ENCODE measurements at places on chromosomes 11 and 22.

GRCh38 chr22:45239681-45240051 lies 1.0 kb downstream of the KIAA0930 start:
- DNase-seq = no peak

GRCh38 chr11:67262731-67263675 lies 3.3 kb upstream of the GRK2 start:
- DNase-seq = peak; percentile 26

- no peak for DNase-seq
Measured at GRCh38 chr11:36330411-36330810, 34.3 kb downstream of the PRR5L start.

DNA sequence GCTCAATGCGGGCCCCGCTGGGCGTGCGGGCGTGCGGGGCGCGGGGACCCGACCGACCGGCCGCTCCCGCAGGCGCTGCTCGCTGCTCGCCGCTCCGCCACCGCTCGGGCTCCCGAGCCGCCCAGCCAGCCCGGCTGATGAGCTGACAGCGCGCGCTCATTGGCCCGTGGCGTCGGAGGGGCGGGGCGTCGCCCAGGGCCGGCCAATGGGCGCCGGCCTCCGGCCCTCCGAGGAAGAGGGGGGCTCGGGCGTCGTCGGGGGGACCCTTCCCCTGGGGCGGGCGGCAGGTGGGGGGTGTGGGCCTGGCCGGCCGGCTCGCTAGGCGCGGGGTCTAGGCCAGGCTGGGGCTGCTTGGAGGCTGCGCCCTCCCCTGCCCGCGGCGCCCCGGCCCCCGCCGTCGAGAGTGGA lies at the start of gene SCUBE1:
Gene SCUBE1 (minus strand): TSS at position 111 of the 408 bp plus-strand sequence. CDS start 111 bp downstream, outside the sequence.
- no peak for DNase-seq

DNA sequence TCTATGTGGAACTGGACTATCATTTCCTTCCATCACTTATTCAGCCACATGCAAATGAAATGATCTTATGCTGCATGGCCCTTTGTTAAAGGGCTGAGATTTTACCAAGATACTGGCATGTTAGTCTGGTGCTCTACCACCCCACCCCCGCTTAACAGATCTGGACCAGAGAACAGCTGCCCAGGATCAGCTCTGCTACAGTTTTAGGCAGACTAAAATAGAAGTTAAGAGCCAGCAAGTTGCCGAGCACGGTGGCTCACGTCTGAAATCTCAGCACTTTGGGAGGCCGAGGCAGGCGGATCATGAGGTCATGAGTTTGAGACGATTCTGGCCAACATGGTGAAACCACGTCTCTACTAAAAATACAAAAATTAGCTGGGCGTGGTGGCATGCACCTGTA lies 4.6 kb downstream of the DDB1 start:
- no peak for DNase-seq

DNA sequence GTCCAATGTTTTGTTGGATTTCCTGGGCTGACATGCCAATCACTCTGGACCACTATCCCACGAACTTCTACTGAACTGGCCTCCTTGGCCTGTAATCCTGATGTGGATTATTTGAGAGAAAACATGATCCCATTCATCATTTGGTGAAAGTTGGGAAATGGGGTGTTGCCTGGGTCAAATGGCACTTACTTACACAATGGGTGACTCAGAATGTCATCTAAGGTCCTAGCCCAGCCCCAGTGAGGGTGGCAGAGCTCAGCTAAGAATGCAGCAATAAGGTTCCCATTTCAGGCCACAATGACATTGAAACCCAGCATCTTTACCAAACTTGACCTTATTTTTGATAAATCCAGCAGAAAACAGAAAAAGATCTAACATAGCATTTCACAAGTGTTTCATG lies 8.0 kb upstream of the DSCAML1 start:
- DNase-seq = no peak

GRCh38 chr22:50210378-50211139 lies 9.7 kb downstream of the SELENOO start:
- DNase-seq = no peak

DNA sequence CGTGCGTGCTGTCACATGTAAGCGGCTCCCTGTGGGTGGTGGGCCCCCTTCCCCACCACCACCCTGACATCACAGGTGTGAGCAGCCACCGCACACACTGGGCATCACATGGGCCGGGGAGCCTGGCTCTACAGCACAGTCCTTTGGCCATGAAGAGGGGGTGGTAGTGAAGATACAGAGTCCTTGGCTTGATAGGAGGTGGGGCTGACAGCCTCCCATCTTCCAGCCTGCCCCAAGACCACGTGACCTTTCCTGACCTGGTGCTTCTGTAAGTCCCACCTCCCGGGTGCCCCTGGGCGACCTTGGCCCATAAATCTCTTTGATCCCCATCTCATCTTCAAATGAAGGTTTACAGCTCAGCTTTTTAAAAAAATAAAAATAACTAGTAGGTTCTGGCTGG lies 21.2 kb upstream of the MGAT3 start:
- DNase-seq = no peak

DNA sequence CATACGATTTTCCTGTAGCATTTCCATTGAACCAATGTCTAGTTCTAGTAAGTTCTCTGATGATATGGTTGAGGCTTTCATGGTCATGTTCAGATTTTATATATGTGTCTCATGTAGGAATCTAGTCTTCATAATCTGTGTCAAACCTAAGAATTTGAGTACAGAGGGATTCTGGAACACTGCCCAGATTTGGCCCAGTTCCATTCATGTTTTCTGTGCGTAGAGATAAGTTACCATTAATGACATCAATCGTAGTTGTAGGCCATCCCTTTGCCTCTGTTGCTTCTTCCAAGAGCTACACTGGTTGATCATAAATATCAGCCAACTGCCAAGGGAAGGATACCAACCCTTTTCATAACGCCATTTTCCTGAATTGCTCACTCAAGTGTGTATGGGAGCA lies 23.3 kb downstream of the ST3GAL4 start:
- no peak for DNase-seq

DNA sequence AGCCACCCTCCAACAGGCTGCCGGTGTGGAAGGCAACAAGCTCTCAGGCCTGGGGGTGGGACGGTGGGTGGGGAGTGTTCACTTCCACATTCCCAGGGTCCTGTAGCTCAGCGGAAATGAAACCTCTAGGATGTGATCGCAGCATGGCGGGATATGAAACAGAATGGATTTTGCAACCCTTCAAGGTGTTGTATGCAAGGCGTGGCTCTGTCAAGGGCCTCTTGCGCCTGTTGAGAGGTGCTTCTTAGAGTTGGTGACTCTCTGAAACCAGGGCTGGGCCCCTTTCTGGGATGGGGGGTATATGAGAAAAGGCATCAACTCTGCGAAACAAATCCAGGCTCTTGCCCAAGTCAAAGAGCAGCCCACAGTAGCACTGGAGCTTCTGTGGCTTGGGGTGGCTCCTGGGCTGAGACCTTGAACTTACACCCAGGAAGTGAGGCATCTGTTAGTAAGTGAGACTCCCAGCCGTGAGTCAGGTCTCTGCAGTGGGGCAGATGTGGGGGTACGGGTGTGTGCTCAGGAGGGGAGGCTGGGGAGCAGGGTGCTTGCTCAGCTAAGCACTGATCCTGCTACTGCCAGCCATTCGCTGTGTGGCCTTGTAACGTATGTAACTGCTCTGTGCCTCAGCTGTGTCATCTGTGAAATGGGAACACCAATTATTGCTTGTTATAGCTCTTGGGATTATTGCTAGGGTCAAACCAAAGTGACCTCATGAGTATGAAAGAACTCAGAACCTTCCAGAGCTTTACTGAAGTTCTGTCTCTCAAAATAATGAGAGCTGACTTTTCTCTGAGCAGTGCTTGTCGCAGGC lies 28.3 kb downstream of the NECTIN1 start:
- no peak for DNase-seq

- no peak for DNase-seq
Measured at GRCh38 chr22:30182350-30182745, 64.2 kb downstream of the LIF start.

Measured in hypothalamus (tissue), 51 donors.